ENCODE measurements at places on chromosomes 16 and 17. TPM values are rescaled to one million over a fixed set of nuclear protein-coding genes. Genes with fewer than 3 reads are reported as not detected.

CNGB1 gene
- total RNA-seq = 0.19 TPM

NPIPB6 gene
- total RNA-seq = 0.66 TPM

KCNH6 gene
- total RNA-seq = 0.05 TPM

MT1M gene
- total RNA-seq = 0.28 TPM

OR2C1 gene
- total RNA-seq = 0.14 TPM

TEKT1 gene
- 0.05 TPM for total RNA-seq

DNASE1L2 gene
- total RNA-seq = 0.99 TPM

HOXB5 gene
- not detected for total RNA-seq

PTGES3L gene
- 0.76 TPM for total RNA-seq

TEDC2 gene
- total RNA-seq = 11.0 TPM

TBC1D3 gene
- total RNA-seq = not detected

GP1BA gene
- total RNA-seq = 0.14 TPM

JPH3 gene
- 0.05 TPM for total RNA-seq

MT4 gene
- total RNA-seq = 7.5 TPM

TP53TG3C gene
- total RNA-seq = not detected

Measured in thymus (tissue), 14 donors.